ENCODE measurements at places on chromosomes 3 and 15.

DNA sequence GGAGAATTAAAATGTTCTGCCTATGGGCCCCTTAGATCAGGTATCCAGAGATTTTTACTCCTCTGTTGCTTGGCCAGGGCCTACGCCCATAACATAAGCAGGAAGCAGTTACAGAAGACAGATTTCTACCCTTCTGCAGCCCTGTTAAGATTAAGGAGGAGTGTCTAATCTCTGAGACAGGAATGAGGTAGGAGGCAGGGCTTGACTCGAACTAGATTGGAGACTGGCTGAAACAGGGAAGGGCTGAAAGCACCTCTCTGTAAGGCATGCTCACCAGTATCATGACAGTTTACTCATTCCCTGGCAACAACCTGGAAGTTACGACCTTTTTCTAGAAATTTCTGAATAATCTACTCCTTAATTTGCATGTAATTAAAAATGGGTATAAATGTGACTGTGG is 16.7 kb downstream of the PLA2G4D start:
- DNase-seq: no peak

DNA sequence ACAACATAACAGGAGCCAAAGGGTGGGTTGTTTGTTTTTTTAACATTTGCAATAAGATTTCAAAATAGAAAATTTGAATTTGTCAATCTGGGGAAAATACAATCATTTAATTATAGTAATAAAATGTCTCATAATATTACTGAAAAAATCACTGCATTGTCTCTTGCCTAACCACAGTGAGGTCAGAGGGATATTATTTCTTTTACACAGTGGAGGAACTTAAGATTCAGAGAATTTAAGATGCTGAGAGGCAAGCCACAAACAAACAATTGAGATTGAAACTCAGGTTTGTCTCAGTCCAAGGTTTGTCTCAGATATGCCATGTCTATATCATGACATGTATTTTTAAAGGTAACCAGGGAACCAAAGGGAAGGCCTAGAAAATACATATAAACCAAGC is 428.7 kb downstream of the FOXP1 start:
- no peak for DNase-seq

- DNase-seq: no peak
Observed at GRCh38 chr3:172444821-172445220, 3.4 kb downstream of the GHSR start.

DNA sequence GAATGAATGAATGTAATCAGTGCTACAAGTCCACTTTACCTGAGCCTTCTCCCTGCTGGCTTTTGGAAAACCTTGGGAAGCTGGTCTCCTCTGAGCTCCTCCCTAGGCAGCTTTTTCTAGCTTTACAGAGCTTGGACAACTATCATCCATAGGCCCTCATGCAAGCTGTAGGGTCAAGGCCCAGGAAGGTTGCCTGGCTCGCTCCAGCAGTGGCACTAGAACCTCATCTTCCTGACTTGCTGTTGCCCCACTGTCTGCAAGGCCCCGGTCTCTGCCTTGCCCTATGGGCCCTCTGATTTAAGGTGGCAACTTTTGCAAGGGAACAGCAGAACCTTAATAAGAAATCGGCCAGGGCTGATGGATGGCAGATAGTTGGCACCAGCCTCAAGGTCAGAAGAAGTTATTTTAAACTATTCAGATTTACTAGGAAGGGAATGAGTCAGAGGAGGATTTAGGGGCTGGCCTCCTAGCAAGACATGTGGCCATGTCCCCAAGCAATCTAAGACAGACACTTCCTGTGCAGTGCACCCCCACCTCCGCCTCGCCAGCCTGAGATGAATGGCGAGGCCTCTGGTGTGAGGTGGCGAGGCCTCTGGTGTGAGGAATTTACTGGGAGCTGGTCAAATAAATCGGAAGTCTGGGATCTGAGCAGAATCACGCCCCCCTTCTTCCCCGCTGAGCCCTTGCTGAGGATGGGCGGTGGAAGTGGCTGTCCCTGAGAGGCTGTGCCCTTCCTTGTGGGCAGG is 180.8 kb downstream of the MEGF11 start:
- DNase-seq: no peak

GRCh38 chr3:164890061-164890460 is 188.2 kb downstream of the SI start:
- DNase-seq: no peak

GRCh38 chr15:22890296-22890695 is 51.8 kb downstream of the NIPA2 start:
- no peak for DNase-seq

DNA sequence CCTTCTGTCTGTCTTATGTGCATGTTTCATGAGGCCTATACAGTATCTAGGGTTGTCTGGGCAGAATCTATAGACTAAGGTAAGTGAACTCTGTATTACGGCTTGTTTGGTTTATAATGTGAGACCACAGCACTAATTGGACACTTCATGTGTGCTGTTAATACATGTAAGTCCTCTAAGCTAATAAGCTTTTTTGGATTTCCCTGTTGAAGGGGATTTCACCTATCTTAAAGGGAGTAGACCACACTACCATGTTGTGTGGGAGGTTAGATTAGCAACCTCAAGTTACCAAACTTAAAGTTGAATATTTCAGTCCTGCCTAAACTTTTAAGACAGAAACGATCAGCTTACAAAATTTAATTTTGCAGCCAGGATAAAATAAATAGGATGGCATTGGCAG is 189.8 kb upstream of the GOLIM4 start:
- no peak for DNase-seq

- DNase-seq: peak; percentile 42
Observed at GRCh38 chr3:184305577-184305976, 6.5 kb downstream of the PSMD2 start.

GRCh38 chr3:5162102-5162501 is 25.4 kb upstream of the EDEM1 start:
- DNase-seq: no peak

DNA sequence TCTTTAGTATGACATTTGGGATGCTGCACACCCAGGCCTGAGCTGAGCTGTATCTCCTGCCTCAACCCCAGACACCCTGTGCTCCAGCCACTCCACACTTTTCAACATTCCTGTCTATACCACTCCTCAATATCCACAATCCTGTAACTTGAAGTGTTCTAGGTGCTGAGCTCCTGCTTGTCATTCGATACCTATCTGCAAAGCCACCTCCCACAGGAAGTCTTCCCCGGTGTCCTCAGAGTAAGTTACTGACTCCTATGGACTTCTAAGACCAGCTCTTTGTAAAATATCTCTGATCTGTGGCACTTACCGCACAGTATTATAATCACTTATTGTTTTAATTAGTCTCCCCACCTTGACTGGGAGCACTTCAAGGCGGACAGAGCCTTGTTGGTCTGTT is 1.2 kb upstream of the CAV3 start:
- no peak for DNase-seq

GRCh38 chr15:96182736-96183513 is 147.6 kb upstream of the NR2F2 start:
- DNase-seq: no peak

DNA sequence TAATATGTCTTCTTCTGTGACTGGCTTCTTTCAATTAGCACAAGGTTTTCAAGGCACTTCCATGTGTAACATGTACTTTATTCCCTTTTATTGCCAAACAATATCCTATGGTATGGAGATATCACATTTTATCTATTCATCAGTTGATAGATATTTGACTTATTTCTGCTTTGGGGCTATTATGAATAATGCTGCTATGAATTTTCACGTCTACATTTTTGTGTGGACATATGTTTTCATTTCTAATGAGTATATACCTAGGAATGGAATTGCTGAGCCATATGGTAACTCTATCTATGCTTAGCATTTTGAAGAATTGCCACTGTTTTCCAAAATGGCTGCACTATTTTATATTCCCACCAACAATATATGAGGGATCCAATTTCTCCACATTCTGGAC is 3.6 kb upstream of the AGTR1 start:
- no peak for DNase-seq

- DNase-seq: no peak
Observed at GRCh38 chr3:138398791-138399575, 35.4 kb upstream of the ESYT3 start.

DNA sequence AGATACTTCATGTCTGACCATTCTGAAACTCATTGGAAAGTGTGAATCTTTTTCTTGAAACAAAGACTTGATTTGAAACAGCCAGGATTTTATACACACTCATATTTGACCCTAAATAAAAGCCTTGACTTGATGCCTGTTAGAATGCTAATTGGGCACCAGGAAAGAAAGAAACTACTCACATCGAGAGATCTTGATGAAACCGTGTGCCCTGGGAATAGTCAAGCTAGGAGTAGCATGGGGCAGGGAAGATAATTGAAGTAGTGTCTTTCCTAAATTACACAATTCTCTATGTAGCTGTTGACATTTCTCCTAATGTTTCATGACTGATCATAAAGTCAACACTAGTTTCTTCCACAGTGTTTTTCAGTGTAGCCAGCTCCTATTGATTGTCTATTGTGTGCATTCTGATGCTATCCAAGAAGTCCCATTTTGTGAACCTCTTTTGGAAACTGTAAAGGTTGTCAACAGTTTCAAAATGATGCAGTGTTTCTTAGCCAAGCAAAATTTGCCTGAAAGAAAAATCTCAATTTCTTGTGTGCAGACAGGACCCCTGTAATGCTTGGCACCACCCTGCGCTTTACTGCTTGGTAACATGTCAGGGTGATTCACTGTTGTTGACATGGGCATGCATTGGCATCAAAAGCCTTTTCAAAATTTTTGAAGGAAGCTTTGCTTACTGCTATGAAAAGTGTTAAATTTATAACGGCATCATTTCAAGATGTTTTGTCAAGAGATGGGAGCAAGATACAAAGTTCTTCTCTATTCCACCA is 52.5 kb upstream of the OTOL1 start:
- DNase-seq: no peak

All from endothelial cell of umbilical vein (primary cell).